ENCODE measurements at places on chromosomes 11 and 22. TPM values are rescaled to one million over a fixed set of nuclear protein-coding genes. Genes with fewer than 3 reads are reported as not detected.

DNA sequence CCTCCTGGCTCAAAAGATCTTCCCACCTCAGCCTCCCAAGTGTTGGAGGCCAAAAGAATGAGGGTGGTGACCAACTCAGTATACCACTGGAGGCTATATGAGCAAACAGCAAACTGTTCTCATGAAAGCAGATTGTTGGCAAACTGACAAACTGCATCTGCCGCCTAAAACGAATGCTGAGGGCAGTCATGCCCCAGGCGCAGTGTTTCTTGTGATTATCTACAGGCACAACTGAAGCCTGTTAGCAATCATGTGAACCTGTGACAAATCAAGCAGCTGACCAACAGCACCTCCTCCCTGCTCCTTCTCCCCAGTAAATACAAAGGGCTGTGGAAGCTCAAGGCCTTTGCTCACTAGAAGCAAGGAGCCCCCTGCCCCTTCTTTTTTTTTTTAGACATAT, 47.8 kb downstream of the BTBD10 start:
- no peak for DNase-seq

Gene C11orf21
- total RNA-seq: 1.9 TPM

Gene PVALB
- not detected for total RNA-seq

- peak; percentile 5 for DNase-seq
These were observed 12.1 kb upstream of the BAIAP2L2 start for GRCh38 chr22:38122616-38123015.

DNA sequence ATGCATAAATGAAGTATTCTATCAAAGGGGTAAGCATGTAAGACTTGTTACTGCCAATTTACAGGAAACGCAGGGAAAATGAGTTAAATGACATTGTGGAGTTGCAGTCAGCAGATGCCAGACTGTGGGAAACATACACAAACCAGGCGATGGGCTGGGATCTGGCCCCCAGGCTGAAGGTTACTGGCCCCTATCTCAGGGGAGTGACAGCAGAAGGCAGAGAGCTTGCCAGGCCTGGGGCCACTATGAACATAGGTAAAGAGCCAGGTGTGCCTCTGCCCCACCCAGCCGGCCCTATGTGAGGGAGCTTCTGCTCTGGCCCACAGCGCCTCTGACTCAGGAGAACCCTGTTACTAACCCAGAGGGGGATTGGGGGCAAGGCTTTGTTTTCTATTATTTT, 26.1 kb upstream of the SLC25A1 start:
- no peak for DNase-seq

- DNase-seq: no peak
These were observed 59.1 kb downstream of the IGLL1 start for GRCh38 chr22:23520863-23521440.

DNA sequence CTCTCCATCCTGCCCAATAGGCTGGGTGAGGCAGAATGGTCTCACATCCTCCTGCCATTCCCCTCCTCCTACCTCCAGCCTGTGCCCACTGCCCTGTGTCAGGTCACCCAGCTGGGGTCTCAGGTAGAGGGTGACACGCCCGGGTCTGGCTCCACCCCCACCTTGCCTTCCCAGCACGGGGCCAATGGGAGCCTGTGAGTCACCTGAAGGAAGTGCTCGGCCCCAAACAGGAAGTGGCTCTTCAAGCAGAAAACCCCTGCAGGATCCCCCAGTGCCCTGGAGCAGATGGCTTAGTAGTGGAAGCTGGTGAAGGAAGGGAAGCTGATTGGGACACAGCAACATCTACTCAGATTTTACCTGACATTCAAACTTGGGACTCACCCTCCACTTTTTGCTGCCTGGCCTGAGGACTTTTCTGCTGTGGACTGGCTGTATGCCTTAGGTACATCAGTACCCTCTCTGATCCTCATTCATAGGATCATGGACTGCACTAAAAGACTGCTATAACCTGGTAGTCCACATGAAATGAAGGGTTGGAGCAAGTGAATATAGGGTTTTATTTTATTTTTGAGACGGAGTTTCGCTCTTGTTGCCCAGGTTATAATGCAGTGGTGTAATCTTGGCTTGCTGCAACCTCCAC, 33.4 kb downstream of the GDPD5 start:
- peak; percentile 71 for DNase-seq

GRCh38 chr11:36048496-36049247, 104.8 kb downstream of the LDLRAD3 start:
- no peak for DNase-seq

Gene PATE2
- 1.1 TPM for total RNA-seq

DNA sequence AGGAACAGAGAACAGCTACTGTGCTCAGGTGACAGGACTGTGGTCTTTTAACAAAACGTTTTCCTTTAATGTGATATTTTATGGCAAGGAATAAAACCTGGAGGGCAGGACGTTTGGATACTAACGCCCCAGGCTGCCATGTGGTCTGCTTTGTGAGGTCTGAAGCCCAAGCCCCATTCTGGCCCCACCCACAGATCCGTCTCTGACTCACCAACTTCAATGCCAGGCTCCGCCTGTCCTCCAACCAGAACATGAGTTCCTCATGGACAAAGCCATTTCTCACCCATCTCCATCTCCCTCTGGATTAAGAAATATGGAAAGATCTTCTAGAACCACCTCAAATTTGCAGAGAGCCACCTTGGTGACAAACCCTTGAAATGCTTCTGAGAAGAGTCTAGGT, 148.8 kb downstream of the CRYBB2 start:
- DNase-seq: no peak

GRCh38 chr22:43014316-43014868, 557 bp downstream of the PACSIN2 start:
- DNase-seq: peak; percentile 52

Gene RIMBP3C
- total RNA-seq: 1.1 TPM

- no peak for DNase-seq
These were observed 306.7 kb downstream of the ST3GAL4 start for GRCh38 chr11:126662035-126662790.

Gene CDC45
- total RNA-seq: 83.0 TPM

GRCh38 chr11:70233511-70233934, 30.4 kb downstream of the FADD start:
- no peak for DNase-seq

Gene UBQLN3
- not detected for total RNA-seq

- no peak for DNase-seq
These were observed 35.3 kb upstream of the KIRREL3 start for GRCh38 chr11:127035824-127036223.

GRCh38 chr11:26950260-26950719, 43.6 kb upstream of the FIBIN start:
- no peak for DNase-seq

DNA sequence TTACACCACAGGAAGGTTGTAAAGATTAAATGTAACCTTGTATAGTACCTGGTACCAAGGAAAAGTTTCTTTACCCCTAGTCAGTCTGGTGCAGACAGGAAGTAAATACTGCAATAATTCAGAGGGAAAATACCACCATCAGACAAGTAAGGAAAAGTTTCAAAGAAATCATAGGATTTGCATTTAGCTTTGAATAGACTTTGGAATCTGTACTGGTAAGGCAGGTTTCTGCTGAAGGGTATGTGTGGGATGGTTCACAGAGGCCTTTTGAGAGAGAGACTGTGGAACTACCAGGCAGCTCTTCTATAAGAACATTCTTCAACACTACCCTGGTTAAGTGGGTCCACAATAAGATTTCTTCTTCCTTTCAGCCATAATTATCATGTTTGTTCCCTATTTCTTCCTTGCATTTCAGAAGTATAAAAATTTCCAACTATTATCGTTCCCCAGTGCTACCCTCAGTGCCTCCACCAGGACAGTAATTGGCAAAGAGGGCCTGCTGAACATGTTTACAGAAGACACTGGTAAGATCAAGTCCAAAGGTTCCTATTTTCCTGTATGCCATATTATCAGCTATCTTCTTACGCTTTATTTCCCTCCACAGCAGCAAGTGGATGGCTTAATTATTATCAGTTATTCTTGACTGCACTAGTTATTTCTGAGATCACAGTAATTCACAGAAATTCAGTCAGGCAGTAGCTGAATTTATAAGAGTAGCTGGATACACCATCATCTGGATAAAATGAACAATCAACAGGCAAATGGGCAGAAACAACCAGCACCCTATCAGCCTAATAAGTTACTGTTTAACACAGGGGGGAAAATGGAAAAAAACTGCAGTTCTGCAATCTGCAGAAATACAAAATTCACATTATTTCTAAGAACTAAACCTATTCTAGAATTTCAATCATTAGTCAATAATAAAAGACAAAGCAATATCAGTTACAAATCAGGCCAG, 48.5 kb downstream of the PITPNB start:
- no peak for DNase-seq

Gene SCGB1A1
- total RNA-seq: not detected

DNA sequence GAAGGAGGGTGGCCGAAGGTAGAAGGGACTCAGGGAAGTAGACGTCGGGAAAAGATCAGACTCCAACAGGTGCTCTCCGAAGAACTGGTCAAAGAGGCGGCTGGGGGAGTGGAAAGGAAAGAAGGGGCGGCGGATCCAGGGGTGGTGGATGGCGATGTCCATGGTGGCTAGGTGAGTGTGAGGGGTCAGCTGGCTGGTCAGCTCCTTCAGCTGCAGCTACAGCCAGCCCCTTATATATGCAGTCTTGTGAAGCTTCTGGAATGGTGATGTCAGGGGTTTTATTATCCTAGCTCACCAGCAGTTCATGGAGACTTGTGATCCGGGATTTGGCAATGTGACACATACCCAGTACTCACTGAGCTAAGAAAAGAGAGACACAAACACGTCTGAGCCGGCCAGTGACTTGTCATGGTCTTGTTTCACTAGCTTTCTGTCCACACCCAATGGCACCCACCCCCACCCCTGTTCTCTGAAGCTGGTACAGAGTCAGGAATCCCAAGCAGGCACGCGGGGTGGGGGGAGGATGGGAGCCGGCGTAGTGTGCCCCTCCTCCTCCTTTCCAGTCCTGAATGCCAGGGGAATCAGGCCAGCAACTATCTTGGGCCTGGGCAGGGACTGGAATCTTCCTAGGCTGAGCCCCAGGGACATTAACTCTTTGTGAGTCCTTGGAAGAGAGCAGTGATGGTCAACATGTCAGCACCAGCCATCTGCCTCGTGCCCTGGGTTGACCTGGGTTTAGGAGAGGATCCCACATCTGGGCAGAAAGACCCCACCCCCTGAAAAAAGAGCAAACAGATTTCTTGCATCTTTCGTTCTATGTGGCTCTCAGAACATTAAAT, at the start of gene CRYAB:
CRYAB (minus strand) TSS at position 208 of the 839 bp plus-strand sequence; CDS start at position 162, 46 bp downstream.
- no peak for DNase-seq

Gene BACE1
- total RNA-seq: not detected

Gene OR5L2
- not detected for total RNA-seq

GRCh38 chr11:116732271-116733042, 40.3 kb downstream of the BUD13 start:
- peak; percentile 73 for DNase-seq

GRCh38 chr11:122097419-122098001, 18.5 kb downstream of the BLID start:
- DNase-seq: no peak

Gene CRACR2B
- 20.1 TPM for total RNA-seq

Data from OCI-LY7 (cell line).